ENCODE measurements at places on chromosomes 13 and 19.
A peak's percentile ranks its signal among the peaks of the same experiment; 100 is the strongest.

DNA sequence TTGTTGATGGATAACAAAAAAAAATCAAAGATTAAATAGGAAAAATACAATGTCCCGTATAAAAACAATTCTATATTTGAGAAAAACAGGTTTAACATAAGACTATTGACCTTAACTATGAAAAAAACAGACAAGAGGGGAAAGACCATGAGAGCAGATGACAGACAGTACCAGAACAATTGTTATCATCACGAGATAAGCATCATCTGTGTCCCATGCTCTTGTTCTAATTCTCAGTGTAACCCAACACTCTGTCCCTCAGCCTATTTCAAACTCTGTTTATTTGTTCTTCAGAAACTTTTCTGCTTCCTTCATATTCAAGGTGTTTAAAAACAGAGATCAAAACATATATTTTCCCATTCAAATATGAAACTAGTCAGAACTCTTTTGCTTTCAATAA, 216.4 kb downstream of the PCDH9 start:
- no peak for DNase-seq

DNA sequence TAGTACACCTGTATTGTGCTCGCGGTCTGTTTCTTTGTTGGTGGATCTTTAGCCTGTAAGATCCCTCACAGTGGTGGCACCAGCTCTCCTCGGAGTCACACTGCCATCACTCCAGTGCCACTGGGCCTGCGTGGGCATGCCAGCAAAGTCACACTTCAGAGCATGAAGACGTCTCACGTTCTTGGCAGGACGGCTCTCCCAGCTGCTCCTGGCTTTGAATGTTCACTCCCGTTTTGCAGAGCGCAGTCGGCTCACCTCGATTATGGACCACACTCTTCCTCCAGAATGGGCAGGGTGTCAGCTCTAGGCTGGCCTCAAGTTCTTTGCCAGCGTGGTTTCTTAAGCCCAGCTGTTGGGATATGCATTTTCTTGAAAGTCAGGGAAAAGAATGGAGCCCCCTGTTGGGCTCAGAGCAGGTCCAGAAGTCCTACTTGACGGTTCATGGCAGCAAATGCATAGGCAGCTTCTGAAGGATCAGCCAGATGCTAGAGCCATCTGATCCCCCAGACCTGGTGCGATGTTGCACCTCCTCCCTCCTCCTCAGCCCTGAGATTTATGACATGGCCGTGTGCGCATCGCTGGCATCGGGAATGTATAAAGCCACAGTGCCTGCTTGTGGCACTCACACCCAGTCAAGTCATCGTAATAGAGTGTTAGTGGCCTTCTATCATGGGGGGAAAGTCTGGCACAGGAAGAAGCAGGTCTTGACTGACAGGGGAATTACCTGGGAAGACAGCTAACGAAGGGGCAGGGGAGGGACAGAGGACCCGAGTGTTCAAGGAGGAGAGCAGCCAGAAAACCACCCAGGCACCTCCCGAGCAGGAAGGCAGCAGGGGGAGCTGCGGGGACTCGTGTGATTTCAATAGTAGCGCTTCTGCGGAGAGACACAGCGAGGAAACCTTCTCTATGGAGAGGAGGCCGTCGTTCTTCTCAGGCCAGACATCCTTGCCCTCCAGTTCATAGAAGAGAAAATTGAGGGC, 40.2 kb upstream of the NPAS1 start:
- no peak for DNase-seq

DNA sequence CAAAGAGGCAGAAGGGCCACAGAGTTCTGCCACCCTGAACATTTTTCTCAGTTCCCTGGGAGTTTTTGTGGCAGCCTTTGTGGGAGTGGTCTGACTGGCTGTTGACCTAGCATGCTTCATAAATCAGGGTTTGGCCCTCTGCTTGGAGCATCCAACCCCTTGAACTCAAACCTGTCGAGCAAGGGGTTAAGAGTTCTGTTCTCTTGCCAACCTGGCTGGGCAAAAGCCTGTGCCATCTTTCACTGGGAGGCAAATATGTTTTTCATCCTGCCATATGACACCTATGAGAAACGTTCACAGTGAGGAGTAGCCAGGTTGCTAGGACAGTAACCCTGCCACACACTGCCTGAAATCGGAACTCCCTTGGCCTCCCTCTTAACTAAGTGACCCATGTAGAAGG, 7.7 kb upstream of the TEX26 start:
- DNase-seq: no peak

DNA sequence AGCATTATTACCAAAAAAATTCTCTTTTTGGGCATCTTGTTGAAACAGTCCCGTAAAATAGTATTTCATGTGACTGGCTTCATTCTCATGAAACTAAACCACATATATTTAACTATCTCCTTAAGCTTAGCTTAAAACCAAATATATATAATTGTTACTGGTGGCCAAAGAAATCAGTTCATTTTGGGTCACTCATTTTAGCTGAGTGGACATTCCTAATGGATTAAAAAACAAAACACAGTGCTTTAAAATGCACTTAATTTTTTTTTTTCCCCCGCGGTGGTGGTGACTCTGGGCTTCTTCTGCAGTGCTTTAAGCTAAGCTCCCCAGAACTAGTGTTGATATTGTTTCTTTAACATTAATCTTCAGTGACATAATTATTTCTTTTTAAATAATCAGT, 540.1 kb downstream of the GPC6 start:
- DNase-seq: no peak

GRCh38 chr13:50635504-50635903, 208.0 kb downstream of the DLEU7 start:
- no peak for DNase-seq

GRCh38 chr19:55690769-55691545, 15.9 kb downstream of the EPN1 start:
- no peak for DNase-seq

- DNase-seq: no peak
Measured at GRCh38 chr13:25213715-25214114, 41.6 kb upstream of the AMER2 start.

DNA sequence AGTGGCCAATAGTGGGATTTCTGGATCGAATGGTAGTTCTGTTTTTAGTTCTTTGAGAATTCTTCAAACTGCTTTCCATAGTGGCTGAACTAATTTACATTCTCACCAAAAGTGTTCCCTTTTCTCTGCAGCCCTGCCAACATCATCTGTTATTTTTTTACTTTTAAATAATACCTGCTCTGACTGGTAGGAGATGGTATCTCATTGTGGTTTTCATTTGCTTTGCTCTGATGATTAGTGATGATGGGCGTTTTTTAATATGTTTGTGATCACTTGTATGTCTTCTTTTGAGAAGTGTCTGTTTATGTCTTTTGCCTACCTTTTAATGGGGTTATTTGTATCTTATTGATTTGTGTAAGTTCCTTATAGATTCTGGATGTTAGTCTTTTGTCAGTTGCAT, 48.0 kb downstream of the RNASEH2B start:
- no peak for DNase-seq

- no peak for DNase-seq
Measured at GRCh38 chr13:40164133-40164532, 502.3 kb downstream of the FOXO1 start.

DNA sequence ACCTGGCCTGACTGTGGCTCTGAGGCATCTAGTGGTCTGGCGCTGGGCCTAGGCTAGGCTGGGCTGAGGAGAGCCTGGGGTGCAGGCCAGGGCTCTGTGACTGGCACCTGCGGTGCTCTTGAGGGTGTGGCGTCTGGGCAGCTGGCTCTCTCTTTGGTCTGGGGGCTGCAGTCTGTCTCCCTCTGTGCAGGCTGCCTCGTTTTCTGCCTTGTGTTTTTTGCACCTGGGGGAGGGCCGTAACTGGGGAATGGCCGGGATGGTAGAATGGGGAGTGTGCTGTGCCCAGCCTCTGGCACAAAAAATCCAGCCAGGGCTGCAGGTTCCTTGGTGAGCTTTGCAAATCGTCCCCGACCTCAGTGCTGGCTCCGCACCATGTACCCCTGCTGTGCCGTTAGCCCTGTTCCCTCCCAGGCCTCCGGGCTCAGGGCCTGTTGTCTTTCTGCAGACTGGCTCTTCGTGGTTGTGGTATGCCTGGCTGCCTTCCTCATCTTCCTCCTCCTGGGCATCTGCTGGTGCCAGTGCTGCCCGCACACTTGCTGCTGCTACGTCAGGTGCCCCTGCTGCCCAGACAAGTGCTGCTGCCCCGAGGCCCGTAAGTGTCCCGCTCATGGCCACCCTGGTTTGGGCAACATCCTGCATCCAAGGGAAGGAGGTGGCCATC, 6.5 kb upstream of the USF2 start:
- DNase-seq: no peak

GRCh38 chr19:4151623-4152022, 1.8 kb upstream of the CREB3L3 start:
- no peak for DNase-seq

DNA sequence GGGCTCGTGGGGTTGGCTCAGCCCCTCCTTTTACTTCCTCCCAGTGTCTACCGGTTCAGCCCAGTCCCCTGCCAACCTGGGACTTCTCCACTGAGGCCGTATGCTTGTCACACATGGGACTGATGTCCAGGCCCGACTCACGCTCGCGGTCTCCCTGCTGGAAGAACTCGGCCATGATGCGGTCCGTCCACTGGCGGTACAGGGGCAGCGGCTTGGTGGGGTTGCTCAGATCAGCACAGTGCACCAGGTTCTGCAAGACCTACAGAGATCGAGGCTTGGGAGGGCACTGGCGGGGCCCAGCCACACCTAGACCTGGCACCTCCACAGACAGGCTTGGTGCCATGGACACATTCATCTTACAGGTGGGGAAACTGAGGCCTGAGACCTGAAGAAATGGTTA, 7.8 kb upstream of the RAB3A start:
- no peak for DNase-seq

DNA sequence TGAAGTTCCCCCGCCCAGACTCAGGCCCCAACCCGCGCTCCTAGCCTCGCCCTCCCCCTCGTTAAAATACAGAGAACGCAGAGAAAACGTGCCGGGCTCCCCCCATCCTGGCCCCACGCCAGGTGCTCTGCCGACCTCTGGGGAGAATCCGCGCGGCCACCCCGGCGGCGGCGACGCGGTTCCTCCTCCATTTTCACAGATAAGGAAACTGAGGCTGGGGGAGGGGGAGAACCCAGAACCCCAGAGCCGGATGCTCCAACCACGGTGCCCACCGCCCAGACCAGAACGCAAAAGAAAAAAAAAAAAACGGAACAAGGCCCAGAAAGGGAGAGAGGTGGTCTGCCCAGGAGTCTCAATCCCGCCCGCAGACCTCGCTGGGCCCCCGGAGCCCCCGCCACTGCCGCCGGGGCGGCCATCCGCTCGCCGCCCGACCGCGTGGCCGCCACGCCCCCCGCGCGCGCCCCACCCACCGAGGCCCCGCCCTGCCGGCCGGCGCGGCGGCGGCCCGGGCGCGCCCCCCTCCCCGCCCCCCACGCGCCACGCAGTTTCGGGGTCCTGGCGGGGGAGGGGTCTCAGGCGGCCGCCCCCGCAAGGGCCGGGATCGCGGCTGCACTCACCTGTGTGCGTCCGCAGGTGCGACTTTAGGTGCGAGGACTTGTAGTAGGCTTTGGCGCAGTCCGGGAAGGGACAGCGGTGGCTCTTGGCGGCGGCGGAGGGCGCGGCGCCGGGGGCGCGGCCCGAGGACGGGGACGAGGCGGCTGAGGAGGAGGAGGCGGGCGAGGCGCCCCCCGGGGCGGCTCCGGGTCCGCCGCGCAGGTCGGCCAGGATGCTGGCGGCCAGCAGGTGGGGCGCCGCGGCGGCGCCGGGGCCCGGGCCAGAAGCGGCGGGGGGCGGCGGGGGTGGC, 703 bp downstream of the KLF16 start:
- no peak for DNase-seq

DNA sequence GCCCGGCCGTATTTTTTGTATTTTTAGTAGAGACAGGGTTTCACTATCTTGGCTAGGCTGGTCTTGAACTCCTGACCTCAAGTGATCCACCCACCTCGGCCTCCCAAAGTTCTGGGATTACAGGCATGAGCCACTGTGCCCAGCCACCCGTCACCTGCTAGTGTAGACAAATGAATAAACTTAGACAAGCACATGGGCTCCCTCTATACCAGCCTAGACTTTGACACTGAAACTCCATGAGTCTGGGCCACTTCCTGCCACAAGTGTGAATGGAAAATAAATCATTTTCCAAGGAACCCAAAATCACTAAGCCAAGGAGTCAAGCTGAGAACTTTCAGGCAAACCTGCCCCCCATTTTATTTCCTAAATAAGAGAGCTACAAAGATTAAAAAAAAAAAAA, 27.0 kb upstream of the TPT1 start:
- DNase-seq: no peak

DNA sequence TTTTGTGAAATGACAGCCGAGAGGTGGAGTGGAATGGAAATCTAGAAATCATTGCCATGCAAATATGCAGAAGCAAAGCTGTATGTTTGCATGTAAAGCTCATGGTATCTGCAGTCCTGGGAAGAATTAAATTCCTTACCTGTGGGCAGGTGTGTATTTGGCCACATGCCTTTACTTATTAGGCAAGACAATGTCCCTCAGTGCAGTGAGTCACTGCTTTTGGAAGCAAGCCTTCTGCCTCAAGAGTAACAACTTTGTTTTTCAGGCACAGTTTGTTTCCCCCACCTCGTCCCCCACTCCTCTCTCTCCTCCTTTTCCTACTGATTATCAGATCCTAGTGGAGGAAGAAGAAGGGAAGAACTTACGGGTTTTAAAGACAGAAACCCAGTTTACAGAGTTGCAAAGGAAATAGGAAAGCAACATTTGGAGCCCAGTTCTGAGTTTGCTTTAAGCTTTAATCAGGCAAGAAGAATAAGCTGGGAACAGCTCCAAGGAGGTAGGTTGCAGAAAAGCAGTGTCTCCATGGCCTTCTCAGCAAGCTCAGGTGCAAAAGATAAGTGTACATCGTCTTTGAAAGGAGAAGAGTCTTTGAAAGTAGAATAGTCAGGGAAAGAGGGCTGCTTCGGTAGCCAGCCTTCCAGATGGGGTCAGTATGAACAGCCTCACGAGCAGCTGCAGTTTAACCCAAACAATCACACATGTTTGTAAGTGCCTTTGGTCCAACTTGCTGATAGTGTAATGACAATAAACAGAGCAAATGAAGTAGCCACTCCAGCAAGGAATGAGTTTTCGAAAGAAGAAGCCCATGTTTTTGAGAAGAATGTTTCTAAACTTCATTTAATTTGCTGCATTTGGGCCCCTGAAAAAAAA, 190.1 kb downstream of the KLF5 start:
- DNase-seq: peak; percentile 63

- no peak for DNase-seq
Measured at GRCh38 chr19:5247957-5248705, 92.5 kb downstream of the PTPRS start.

DNA sequence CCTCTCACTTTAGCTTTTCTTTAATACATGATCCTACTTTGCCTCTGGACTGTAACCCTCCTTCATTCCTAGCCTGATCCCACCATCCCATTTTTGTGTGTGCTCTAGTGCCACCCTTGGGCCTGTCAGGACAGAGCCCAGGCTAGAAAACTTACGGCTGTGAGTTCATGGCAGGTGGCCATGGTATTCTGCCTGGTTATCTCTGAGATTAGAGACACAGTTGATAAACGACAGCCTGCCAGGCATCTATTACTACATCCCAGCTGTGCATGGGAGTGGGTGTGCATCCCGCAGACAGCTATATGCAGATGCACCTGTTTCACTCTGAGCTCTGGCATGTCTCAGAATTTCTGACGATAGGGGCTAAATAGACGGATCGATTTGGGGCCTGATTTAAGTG, 110.9 kb downstream of the HS6ST3 start:
- no peak for DNase-seq

- peak; percentile 49 for DNase-seq
Measured at GRCh38 chr13:98285317-98285716, 108.2 kb upstream of the RNF113B start.

GRCh38 chr13:33057019-33057780, 41.0 kb downstream of the KL start:
- peak; percentile 6 for DNase-seq

- DNase-seq: no peak
Measured at GRCh38 chr19:33547676-33548075, 26.1 kb upstream of the PEPD start.
